MV-4-11 (cell line): ENCODE measurements at places on chromosomes 2 and 18.

GRCh38 chr18:6561862-6562291 lies 147.2 kb upstream of the L3MBTL4 start:
- no peak for DNase-seq

DNA sequence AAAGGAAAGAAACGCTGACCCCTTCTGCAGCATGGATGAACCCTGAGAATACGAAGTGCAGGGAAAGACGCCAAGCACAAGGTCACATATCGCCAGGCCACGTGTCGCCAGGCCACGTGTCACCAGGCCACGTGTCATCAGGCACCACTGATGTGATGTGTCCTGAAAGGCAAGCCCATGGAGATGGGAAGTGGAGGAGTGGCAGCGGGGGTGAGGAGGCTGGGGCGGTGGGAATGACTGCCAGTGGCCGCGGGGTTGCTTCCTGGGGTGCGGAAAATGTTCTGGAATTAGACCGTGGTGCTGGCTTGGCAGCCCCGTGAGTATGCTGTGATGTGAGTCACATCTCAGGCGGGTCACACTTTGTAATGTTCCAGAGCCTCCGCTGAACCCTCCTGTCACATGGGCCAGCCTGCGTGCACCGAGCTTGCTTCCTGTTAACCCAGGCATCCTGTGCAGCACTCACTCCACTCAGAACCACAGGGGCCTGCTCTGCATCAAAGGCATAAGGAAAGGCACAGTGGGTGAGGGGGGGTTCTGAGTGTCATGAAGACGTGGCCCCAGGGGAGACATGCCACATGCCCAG lies 39.0 kb downstream of the SLC66A2 start:
- no peak for DNase-seq

DNA sequence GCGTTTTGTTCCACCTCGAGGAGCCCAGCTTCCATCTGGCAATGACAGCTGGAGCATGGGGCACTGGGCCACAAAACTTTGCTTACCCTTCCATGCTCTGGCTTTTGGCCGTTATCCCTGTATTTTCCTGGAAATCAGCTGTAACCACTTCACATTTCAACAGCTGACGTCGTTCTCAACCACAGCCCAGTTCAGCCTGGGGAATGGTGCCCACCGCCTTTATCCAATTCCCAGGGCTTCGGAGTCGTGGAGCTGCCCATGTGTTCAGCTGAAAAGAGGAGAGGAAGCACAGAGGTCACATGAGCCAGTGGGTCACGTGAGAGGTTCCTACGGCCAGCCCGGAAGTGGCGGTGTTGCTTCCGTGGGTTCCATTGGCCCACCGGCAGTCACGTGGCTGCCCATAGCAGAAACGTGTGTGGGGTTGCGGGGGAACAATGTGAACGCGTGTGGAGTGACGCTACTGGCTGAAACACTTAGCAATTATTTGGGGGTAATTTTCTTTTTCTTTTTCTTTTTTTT lies 16.7 kb upstream of the EDAR start:
- no peak for DNase-seq

- DNase-seq, result no peak
Observed at GRCh38 chr2:170189757-170190156, 11.8 kb downstream of the MYO3B start.

- DNase-seq, result no peak
Observed at GRCh38 chr2:119234021-119235019, 10.7 kb downstream of the STEAP3 start.

GRCh38 chr2:31382452-31383120 lies 32.0 kb downstream of the XDH start:
- DNase-seq, result no peak

GRCh38 chr2:86360776-86361175 lies 23.4 kb upstream of the REEP1 start:
- DNase-seq, result no peak

GRCh38 chr2:183610724-183611123 lies 486.5 kb downstream of the NUP35 start:
- no peak for DNase-seq

DNA sequence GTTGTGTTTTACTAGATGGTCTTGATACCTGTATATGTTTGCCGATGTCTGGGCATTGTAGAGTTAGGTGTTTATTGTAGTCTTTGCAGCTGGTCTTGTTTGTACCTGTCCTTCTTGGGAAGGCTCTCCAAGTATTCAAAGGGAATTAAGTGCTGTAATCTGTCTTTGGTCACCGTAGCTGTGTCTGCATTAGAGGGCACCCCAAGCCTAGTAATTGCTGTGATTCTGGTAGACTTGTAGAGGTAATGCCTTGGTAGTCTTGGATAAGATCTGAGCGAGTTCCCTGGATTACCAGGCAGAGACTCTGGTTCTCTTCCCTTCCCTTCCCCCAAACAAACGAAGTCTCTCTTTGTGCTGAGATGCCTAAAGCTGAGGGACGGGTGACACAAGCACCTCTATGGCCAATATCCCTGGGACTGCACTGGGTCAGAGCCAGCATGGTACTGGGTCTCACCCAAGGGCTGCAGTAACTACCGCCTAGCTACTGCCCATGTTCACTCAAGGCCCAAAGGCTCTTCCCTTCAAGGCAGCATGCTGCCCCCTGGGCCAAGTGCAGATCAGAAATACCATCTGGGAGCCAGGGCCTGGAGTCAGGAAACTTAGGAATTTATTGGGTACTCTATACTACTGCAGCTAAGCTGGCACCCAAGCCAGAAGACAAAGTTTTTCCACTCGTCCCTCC lies 27.1 kb downstream of the STPG4 start:
- no peak for DNase-seq

- no peak for DNase-seq
Observed at GRCh38 chr2:137228566-137228965, 463.2 kb downstream of the THSD7B start.

DNA sequence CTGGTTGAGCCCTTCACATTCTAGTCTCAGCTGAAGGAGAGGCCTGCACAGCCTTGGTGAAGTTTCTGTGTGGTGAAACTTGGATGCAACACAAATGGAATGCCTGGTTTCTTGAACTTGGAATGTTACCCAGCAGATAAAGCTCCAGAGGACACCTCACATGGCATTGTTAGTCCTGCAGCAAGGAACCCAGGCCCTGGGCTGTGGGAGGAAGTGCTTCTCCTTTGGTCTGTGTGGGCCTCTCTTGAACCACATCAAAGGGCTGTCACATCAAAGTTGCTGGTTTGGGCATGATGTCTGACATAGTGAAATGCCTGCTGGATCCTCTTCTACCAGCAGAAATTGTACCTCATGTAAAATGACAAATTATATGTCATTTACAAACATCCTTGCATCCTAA lies 198.5 kb downstream of the FHOD3 start:
- DNase-seq, result no peak

DNA sequence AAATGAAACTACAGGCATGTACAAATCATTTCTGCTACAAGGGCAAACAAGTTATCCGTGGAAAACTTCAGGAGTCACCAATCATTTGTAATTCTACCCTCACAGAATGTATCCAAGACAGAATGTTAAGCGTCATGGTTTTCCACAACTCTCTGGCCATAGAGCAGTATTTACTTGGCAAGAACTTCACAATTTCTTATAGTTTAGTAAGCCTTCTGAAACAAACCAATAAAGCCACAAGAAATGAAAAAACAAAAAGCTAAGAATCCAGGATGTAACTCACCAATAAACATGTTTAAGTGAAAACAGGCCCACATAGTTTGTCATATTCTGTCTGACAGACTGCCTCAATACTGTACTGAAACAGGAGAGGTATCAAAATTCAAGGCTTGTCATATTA lies 70.3 kb downstream of the LNPK start:
- no peak for DNase-seq

DNA sequence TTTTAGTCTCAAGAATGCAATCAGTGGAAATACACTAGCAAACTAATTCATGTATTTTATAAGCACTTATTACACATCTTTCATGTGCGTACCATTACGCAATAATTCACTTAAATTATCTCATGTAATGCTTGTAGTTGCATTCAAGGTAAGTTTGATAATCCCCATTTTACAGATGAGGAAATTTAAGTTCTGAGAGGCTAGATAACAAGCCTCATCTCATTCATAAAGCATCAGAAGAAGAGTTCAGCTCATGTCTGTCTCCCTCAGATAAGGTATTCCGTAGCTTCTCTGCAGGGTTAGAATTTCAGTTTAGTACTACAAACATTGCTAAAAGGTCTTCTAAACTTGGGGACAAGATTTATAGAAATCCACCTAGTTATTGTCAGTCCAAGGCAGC lies 47.8 kb downstream of the HNMT start:
- no peak for DNase-seq

DNA sequence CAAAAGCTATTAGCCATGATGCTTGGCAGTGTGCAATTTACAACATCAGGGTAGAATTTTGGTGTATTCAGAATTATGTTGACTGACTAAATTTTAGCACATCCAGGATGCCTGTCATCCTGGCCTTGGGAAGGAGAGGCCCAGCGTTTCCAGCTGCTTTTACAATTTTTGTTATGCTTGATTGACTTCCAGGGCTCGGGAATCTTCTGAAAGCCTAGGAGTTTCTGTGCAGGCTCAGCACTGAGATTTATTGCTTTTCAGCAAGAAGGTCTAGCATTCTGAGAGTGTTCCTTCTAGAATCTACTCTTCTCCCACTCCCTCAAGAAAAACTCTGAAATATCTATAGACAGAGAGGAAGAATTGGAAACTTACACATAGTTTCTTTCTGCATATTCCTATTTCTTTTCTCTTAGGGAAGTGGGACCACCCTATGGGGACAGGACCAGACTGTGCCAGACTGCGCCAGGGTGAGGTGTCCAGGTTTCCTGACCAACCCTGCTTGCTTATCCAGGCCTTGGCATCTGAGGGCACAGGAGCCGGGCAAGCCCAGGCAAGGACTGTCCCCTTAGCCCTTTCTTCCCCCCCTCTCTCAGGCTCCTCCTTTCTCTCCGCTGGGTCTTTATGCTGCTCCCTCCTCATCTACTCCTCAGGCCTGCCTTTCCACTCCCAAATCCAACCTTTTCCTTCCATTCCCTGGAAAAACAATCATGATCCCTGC lies 26.9 kb downstream of the MAIP1 start:
- no peak for DNase-seq

DNA sequence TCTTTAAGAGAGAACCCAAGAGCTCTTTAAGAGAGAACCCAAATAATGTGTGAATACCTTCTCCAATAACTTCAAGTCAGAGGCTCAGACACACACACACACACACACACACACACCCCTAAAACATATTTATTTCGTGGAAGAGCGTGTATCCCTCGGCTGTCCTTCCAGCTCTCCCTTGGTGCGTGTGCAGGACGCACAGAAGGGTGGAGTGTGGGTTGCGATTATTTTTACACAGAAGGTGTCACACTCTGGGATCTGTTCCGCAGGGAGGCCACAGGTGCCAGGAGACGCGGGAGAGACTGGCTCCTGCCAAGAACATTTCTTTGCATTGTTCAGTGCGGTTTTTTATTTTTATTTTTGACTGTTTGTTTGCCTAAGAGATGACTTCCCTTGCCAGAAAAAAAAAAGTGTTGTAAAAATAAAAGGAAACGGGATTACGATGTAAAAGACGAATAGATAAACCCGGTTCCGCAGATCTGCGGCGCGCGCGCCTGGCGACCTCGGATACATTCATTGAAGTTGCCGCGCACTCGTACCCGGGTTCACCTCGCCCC lies 47.3 kb upstream of the ATP6V1B1 start:
- DNase-seq, result no peak

- DNase-seq, result no peak
Observed at GRCh38 chr2:43051338-43051737, 175.1 kb downstream of the ZFP36L2 start.

GRCh38 chr2:201966691-201967438 lies 66.8 kb upstream of the FZD7 start:
- DNase-seq, result peak; percentile 32

GRCh38 chr2:205903549-205904129 lies 182.3 kb downstream of the INO80D start:
- peak; percentile 3 for DNase-seq

- DNase-seq, result peak; percentile 71
Observed at GRCh38 chr18:22465859-22466457, 48.2 kb upstream of the CTAGE1 start.

- no peak for DNase-seq
Observed at GRCh38 chr2:120893811-120894584, 158.3 kb downstream of the GLI2 start.

GRCh38 chr2:73004466-73004865 lies 67.0 kb downstream of the SFXN5 start:
- DNase-seq, result no peak

DNA sequence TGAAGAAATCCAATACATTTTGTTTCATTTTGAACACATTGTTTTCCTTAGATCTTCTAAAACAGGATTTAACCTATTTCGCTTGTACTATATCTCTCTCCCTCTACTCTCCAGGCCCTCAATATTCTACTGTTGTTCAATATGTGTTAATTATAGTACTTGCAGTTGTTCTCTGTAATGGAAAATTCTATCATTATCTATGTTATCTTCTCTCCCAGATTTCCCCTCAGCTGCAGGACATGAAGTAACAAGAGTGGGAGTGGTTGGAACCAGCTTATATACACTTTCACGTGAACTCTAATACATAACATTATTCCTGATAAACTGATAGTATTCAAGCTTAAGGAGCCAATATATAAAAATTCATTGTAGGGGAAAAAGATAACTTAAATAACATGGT lies 7.0 kb upstream of the STRN start:
- DNase-seq, result no peak

- DNase-seq, result no peak
Observed at GRCh38 chr18:2515171-2515787, 56.0 kb downstream of the METTL4 start.

DNA sequence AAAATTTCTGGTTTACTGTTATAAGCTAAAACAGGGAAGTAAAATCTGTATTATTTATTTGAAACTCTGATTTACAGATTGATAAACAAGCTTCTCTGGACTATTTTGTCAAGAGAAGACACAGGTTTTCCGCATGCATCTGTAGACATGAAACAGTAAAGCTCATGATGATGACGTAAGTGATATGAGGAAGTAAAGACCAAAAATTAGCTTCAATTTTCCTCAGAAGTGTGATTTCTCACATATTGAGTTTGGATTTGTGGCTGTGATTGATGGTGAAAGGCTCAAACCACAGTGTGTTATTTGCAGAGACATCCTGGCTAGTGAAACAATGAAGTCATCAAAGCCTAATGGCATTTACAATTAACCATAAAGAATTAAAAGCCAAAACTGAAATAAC lies 12.6 kb upstream of the LONRF2 start:
- DNase-seq, result peak; percentile 44

GRCh38 chr2:100773538-100773937 lies 46.4 kb upstream of the NPAS2 start:
- DNase-seq, result no peak
